ENCODE measurements at places on chromosomes 4 and X.

- no peak for DNase-seq
Measured at GRCh38 chrX:24648495-24648894, 1.3 kb upstream of the PCYT1B start.

GRCh38 chrX:54359408-54359807 lies 1.6 kb upstream of the WNK3 start:
- no peak for DNase-seq

- DNase-seq: no peak
Measured at GRCh38 chr4:2497931-2498330, 29.0 kb downstream of the RNF4 start.

DNA sequence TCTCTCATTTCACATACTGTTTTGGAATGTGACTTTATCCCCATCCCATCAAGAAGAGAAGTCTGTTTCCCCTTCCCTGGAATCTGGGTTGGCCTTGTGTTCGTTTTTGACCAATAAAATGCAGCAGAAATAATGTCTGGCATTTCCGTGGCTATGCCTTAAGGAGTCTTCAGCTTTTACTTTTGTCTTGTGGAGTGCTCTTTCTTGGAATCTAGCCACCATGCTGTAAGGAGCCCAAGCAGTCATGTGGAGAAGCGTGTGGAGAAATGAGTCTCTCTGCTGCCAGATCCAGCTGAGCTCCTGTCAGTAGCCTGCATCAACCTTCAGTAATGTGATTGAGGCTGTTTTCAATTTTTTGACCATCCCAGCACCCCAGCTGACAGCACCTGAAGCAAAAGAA lies 84.4 kb upstream of the ARMCX2 start:
- no peak for DNase-seq

GRCh38 chr4:82748810-82749470 lies 49.7 kb downstream of the SCD5 start:
- no peak for DNase-seq

GRCh38 chr4:187415231-187415630 lies 580.3 kb upstream of the ZFP42 start:
- no peak for DNase-seq

GRCh38 chr4:141036786-141037185 lies 96.5 kb downstream of the RNF150 start:
- no peak for DNase-seq

DNA sequence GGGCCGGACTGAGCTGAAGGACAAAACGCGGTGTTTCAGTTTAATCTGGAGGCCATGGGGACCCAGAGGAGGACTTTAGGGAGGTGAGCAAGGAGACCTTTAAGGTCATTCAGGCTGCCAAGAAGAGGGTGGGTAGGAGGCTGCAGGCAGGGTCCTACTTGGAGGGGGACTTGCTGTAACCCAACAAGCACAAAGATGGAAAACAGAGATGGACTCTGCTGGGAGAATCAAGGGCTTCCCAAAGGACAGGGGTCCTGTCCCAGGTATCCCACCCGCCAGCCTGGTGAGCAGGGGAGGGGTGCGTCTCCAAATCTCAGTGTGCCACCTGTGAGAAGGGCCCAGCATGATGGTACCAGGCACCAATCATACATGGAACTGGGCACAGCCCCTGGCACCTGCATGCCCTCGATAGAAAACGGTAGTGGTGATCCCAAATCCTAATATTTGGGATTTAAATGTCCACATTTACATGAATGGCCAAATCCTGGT lies 3.9 kb upstream of the HAUS3 start:
- no peak for DNase-seq

- DNase-seq: no peak
Measured at GRCh38 chr4:160580581-160580980, 1477.7 kb downstream of the RAPGEF2 start.

GRCh38 chr4:87565746-87566145 lies 36.6 kb upstream of the SPARCL1 start:
- no peak for DNase-seq

GRCh38 chr4:100286636-100287035 lies 96.4 kb upstream of the DDIT4L start:
- no peak for DNase-seq

GRCh38 chr4:151883747-151884146 lies 122.9 kb upstream of the GATB start:
- no peak for DNase-seq

DNA sequence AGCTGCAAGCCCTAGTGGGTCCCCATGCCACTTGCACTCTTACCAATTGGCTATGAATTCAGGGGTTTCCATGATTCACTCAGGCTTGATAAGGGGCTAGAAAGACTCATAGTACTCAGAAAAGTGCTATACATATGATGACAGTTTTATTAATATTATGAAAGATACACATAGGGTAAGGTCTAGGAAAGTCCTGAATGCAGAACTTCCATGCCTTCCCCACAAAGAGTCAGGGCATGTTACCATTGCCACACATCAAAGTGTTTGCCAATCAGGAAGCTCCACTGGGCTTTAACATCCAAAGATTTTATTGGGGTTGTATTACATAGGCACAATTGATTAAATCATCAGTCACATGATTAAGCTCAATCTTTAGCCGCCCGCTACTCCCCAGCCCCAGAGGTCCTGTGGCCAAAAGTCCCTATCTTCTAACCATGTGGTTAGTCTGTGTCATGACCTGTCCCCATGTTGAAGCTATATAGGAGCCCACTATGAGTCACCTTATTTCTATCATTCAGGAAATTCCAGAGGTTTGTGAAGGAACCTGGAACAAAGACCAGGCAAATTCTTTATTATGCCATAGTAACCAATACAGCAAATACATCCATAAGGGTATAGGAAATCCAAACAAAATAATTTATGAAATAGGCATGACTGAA lies 635.6 kb downstream of the STPG2 start:
- no peak for DNase-seq

GRCh38 chr4:4387531-4388310 lies 819 bp downstream of the NSG1 start:
- DNase-seq: no peak

GRCh38 chrX:24292353-24292752 lies 21.5 kb downstream of the SUPT20HL2 start:
- no peak for DNase-seq

DNA sequence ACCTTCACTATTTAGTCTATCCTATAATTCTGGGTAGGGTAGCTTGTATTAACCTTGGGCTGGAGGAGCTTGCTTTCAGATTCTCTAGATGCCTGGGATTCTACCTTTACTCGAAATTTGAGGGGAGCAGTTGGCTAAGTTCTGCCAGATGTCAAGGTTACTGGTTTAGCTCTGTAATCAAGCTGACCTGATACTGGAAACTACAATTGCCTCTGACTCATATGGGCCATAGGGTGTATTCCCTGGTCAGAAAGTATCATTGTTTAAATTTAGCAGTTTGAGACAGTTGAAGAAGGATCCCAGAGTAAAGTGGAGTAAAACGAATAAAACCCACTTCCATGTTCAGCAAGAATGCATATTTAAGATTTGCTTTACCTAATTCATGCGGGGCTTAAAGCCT lies 337.6 kb downstream of the SPIN4 start:
- DNase-seq: no peak
